Stimulated activated CD8-positive, alpha-beta memory T cell treated with anti-CD3 and anti-CD28 coated beads, Interleukin-7, amount 100 ng/mL, for 1 hour (primary cell): ENCODE measurements at places on chromosomes 5 and 9.

- DNase-seq, result no peak
Observed at GRCh38 chr5:79872291-79872690, 118.8 kb downstream of the MTX3 start.

DNA sequence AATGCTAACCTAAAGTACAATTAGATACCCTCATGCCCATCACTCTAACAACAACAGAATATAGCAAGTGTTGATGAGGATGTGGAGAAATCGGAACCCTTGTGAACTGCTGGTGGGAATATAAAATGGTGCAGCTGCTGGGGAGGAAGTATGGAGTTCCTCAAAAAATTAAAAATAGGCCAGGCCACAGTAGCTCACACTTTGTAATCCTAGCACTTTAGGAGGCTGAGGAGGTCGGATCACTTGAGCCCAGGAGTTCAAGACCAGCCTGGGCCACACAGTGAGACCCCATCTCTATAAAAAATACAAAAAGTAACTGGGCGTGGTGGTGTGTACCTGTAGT, 18.0 kb upstream of the MRNIP start:
- no peak for DNase-seq

GRCh38 chr5:90264689-90265544, 144.6 kb downstream of the CETN3 start:
- peak; percentile 2 for DNase-seq

DNA sequence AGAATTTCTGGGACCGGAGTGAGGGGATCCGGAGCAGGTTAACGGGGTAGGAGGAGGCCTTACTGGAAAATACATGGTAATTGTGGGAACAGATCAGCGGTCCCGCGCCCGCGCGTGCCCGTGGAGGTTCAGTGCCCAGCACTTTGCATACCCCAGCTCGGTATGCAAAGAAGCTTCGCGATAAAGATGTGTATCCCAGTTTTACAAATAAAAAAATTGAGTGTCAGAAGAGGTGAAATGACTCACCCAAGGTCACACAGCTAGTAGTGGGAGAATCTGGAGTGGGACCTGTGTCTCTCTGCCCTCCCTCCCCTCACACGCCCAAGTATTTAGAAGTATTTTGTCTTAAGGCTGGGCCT, 967 bp downstream of the NEURL1B start:
- DNase-seq, result no peak

- DNase-seq, result no peak
Observed at GRCh38 chr5:109823597-109823996, 133.9 kb downstream of the MAN2A1 start.

GRCh38 chr9:89518466-89519365, 20.8 kb upstream of the SEMA4D start:
- no peak for DNase-seq

GRCh38 chr9:10050016-10050415, 562.8 kb downstream of the PTPRD start:
- no peak for DNase-seq

DNA sequence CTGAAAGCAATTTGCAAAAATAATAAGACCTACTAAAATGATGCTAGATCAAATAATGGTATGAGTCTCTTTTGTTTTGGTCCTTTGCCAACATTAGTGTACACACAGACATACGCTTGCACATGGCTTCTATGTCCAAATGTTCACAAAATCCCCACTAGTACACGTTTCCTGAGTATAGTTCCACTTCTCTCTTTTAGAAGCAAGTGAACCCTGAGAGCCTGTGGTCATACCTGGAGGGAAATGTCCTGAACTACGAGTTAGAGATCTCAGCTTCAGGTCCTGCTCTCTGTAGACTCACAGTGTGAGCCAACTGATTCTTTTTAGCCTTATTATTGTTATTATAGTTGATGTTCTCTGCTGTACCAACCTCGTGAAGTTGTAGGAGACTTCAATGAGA, 47.3 kb upstream of the ACTBL2 start:
- no peak for DNase-seq

GRCh38 chr5:149559706-149560105, 8.5 kb upstream of the CSNK1A1 start:
- DNase-seq, result no peak

DNA sequence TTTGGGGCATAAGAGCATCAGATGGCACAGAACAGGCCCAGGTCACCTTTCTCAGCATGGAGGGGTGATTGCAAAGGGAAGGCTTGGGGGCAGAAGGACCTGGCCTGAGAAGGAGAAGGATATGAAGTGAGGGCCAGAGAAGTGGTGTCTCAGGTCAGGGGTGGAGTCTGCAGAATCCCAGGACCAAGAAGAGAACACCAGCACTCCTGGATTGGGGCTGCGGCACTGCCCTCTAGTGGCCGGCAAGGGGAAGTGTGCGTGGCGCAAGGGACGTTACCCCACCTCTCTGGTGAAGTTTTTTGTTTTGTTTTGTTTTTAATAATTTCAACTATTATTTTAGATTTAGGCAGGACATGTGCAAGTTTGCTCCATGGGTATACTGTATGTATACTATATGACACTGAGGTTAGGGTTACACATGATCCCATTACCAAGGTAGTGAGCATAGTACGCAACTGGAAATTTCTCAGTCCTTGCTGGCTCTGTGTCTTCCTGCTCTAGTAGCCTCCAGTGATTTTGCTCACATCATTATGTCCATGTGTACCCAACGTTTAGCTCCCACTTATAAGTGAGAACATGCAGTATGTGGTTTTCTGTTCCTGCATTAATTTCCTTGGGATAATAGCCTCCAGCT, 1548.6 kb downstream of the EFNA5 start:
- DNase-seq, result no peak

GRCh38 chr9:134682026-134682425, 40.4 kb downstream of the COL5A1 start:
- DNase-seq, result no peak

DNA sequence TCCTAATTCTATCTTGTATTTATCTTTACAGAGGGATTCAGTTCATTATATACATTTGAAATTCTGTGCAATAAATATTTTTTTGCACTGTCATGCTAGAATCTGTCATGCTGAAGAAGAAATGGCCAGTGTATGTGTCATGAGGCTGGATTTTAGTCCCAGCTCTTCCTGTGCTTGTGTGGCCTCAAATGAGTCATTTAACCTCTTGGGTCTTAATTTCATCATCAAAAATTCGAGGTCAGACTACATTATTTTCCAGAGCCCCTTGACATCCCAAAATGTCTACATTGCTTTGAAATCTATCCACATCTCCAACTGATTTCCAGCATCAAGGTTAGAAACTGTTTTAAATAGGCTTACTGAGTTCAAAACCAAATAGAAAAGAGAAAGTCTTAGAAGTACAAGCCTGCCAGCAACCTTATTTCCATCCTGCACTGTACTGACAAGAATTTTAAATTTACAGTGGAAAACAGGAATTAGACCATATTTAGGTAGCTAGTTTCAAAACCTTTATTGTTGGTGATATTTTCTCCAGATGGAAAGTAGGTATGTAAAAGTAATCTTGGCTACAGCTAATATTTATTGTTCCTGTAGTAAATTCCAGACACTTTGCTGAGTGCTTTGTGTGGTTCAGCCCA, 96.7 kb upstream of the MAMDC2 start:
- DNase-seq, result no peak

DNA sequence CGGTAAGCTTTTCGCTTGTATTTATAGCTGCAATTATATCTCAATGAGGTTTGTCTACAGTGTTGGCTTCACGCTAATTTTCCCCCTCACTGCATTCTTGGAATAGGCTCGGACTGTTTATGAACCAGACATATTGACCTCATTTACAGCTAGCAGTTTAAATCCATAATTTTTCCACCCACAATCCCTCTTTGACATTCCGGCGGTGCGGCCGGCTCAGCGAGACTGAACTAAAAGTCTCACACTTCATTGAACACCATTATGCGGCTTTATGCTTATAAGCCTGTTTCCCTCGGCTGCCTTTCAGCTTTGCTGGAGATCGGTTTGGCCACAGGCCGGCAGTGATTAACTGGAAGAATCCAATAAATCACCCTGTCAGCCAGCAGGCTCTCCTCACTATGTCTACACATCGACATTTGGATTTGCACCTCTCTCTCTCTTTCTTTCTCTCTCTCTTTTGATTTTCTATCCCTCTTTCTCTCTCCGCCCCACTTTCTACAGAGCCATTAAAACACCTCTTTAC, 315.0 kb upstream of the TLE4 start:
- DNase-seq, result no peak

DNA sequence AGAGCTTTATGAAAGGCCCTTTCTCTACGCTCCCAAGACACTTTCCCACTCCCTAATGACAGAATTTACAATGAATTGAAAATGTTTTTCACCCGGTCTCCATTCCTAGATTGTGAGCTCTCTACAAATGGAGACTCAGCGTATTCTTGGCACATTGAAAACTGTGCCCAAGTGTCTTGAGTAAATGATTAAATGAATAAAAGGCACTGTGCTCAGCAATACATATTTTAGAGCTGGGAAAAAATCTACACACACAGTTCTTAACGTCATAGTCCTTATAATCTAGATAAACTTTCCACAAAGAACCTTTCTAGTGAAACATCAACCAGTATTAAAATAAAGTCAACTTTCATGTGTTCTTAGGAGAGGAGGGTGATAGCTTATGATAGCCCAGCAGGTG, 634.0 kb downstream of the RAB3C start:
- DNase-seq, result no peak

DNA sequence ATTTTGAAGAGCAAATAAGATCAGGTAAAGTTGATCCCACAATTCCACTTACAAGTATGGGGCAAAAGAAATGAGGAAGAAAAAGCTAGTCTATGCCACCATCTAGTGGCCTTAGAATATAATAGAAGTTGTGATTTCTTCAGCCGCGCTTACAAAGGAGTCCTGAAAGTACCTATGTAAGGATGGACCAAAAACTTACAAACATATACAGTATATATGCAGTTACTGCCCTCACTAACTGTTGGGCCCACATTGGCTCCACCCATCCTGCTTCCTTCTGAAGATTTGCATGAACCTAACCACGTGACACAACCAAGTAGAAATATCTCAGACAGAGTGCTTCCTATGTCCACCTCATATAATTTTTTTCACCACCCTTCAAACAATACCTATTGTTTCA, 11.7 kb upstream of the OR13D1 start:
- no peak for DNase-seq

GRCh38 chr5:139094154-139095131, 103.7 kb downstream of the SIL1 start:
- DNase-seq, result no peak

DNA sequence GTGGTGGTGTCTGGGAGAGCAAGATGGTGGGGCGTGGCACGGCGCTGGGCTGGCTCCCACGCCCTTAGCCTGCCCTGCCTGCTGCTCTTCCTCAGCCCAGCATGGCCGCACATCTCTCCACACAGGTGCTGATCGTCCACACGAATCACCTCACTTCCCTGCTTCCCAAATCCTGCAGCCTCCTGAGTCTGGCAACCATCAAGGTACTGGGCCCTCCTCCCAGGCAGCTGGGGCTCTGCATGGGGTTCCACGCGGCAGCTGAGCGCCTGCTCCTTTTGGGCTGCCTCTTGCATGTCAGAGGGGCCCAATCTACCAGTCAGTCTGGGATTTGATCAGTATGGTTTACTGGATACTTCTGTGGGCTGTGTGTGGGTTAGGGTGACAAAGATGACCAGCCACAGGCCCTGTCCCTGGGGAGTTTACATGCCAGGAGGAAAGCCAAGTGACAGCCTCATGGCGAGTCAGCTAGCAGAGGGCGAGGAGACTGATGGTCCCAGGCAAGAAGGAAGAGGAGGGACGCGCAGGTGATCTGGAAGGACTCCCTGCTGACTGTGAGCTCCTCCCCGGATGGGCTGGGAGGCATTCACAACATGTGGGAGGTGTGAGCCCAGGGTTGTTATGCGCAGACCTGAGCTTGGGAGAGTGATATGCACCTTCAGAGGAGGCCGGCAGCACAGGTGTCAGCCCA, 6.0 kb downstream of the LRSAM1 start:
- no peak for DNase-seq

GRCh38 chr5:67209141-67209771, 12.7 kb upstream of the CD180 start:
- peak; percentile 11 for DNase-seq

DNA sequence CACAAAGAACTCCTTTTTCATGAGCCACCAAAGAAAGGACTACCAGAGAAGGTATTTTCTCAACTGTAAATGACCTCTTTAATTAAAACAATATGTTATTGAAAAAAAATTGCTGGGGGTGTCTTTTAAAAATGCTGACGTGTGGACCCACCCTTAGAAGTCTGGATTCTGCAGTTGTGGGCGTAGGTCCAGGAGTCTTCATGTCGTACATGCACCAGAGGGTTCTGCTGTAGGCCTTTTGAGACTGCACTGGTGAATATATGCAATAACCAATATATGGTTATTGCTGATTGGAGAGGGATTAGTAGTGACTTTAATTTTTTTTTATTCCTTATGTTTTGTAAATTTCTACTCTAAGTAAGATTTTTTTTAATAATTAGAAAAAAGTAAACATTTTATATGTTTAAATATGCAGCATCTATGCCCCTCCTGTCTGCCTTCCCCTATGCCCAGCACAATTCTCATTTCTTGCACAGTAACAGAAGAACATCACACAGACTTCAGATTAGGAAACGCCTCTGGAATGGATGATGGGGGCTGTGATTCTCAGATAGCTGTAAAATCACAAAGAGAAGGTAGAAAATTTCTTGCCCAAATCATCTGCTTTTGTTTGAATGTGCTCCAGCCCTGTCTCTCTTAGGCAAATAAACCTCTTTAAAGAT, 102.0 kb downstream of the PTTG1 start:
- DNase-seq, result no peak

GRCh38 chr5:156438076-156438475, 111.1 kb downstream of the SGCD start:
- DNase-seq, result no peak

GRCh38 chr5:88238732-88239131, 29.9 kb downstream of the TMEM161B start:
- DNase-seq, result no peak

GRCh38 chr5:176535101-176535663, 2.0 kb downstream of the RNF44 start:
- DNase-seq, result no peak

DNA sequence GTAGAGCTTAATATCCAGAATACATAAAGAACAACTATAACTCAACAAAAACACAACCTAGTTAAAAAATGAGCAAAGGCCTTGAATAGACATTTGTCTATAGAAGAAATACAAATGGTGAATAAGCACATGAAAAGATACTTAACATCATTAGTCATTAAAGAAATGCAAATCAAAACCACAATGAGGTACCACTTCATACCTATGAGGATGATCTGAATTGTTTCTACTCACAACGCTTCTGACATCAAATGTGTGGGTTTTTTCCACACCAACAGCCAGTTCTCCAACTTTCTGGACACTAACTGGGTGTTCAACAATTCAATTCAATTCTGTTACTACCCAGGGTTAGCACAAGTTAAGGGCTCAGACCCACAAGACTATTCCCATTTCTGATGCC, 22.0 kb downstream of the SREK1IP1 start:
- no peak for DNase-seq

DNA sequence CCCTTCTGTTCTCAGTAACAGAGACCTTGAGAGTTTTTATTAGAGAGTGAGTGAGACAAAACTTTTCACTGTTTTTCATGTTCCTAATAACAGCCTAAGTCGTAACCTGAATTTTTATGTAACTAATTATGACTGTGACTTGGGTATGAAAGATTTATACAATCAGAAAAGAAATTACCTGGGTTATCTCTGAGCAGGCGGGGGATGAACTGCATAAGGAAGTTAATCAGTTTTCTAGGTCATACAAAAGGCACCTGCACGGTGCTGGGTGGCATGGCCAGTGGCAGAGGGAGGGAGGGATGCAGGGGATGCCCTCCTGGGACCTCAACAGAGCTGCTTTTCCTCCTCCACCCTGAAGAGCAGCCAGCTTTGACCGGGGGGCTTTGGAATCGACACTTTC, 219.8 kb downstream of the HSPA4 start:
- no peak for DNase-seq
